ENCODE measurements at places on chromosomes 3 and 15.
A peak's percentile ranks its signal among the peaks of the same experiment; 100 is the strongest.

GRCh38 chr15:101255615-101256241 lies 3.9 kb upstream of the CHSY1 start:
- no peak for DNase-seq

DNA sequence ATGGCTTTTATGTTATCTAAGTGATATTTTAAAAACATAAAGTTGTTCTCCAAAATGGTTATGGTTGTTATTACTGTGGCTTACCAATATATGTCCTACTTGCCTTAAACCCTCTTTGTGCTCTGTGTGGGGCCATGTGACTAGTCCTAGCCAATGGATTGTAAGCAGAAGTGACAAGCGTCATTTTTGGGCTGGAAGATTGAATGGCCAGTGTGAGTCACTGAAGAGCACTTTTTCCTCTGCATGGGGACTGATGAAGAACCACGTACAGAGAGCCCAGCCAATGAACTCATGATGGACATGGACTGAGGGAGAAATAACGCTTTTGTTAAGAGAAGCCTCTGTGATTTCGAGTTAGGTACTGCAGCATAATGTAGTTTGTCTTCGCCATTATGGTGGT lies 332.7 kb downstream of the EDEM1 start:
- DNase-seq, result no peak

DNA sequence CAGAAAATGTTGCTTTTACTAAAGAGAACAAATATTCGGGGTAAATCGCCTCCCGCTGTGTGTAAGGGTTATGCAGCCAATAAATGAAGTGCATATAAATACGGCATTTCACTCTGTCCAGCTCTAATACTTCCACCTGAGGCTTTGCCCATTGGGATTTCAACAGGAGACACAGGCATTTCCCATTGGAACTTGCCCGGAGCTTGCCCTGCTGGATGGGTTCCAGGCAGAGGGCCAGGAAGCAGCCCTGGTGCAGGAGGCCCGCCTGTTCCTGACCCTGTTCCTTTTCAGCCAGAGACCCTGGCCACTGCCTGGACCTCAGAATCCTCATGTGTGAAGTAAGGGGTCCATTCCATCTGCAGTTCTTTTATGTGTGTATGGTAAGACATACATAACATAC lies 17.4 kb upstream of the CEMIP start:
- no peak for DNase-seq

- no peak for DNase-seq
These were observed 563.4 kb upstream of the TGFBR2 start for GRCh38 chr3:30042916-30043555.

GRCh38 chr3:125356140-125357026 lies 18.7 kb downstream of the ZNF148 start:
- no peak for DNase-seq

- no peak for DNase-seq
These were observed 90.0 kb downstream of the TGFBR2 start for GRCh38 chr3:30696403-30696819.

- DNase-seq, result no peak
These were observed 138.9 kb downstream of the CACNA1D start for GRCh38 chr3:53633197-53633787.

DNA sequence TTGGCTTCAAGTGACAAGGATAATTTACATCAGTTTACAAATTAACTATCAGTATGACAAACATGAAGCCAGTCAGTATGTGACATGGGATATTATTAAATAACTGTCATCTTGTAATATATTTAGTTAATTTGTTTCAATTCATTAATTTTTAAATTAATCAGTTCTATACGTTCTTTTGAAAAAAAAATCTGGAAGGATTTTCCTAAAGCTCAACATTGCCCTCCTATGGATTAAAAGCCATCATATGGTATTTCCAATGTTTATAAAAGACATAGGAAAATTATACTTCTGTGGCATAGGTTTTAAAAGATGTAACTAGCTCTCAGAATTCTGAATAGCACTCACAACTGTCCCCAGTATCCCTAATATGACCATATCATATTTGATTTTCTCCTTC lies 134.4 kb downstream of the PLOD2 start:
- DNase-seq, result no peak

DNA sequence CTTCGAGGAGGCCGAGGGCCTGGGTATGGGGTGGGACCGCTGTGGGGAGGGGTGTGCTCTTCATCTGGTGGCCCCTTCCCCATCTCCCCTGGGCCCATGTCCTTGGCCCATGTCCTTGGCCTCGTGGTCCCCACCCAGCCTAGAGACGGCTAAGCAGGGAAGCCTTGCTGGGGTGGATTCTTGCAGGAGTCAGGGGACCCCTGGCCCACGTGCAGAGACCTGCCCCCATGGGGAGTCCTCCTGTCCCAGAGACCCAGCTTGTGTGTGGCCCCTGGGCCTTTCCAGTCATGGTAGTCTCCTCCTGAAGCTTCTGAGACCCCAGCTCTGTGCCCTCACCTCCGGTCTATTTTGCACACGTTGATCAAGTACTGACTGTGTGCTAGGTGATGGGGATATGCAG lies 97.4 kb downstream of the TBC1D2B start:
- DNase-seq, result no peak

GRCh38 chr15:63970621-63971426 lies 75.5 kb downstream of the DAPK2 start:
- DNase-seq, result no peak

DNA sequence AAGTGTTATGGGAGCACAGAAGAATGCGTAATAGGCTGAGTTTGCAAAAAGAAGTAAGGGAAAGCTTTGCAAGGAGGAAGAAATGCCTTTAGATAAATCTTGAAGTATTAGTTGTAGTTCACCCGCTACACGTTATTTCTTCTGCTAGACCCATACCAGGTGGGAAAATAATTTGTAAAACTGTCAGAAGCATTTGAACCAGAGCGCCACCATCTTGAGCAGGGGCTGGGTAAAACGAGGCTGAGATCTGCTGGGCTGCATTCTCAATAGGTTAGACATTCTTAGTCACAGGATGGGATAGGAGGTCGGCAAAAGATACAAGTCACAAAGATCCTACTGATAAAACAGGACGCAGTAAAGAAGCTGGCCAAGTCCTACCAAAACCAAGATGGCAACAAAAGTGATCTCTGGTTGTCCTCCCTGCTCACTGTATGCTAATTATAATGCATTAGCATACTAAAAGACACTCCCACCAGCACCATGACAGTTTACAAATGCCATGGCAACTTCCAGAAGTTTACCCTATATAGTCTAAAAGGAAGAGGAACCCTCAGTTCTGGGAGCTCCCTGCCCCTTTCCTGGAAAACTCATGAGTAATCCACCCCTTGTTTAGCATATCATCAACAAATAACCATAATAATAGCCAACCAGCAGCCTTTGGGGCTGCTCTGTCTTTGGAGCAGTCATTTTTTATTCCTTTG lies 50.0 kb upstream of the ZNF280D start:
- no peak for DNase-seq

GRCh38 chr15:51776952-51777569 lies 25.7 kb downstream of the TMOD2 start:
- DNase-seq, result peak; percentile 77

GRCh38 chr15:67564968-67565345 lies 22.5 kb downstream of the MAP2K5 start:
- DNase-seq, result no peak

GRCh38 chr3:25281732-25282126 lies 146.3 kb upstream of the RARB start:
- no peak for DNase-seq

GRCh38 chr3:69209413-69209812 lies 87.0 kb upstream of the LMOD3 start:
- DNase-seq, result no peak

DNA sequence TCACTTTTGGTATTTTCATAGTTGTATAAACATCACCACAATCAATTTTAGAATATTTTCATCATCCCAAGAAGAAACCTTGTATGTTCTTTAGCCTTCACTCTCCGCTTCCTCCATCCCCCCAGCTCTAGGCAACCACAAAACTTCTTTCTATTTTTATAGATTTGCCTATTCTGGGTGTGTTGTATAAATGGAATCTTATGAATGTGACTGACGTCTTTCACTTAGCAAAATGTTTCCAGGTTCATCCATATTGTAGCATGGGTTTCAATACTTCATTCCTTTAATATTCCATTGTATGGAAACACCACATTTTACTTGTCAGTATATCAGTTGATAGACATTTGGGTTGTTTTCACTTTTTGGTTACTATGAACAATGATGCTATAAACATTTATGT lies 335.8 kb upstream of the GOLIM4 start:
- DNase-seq, result no peak

DNA sequence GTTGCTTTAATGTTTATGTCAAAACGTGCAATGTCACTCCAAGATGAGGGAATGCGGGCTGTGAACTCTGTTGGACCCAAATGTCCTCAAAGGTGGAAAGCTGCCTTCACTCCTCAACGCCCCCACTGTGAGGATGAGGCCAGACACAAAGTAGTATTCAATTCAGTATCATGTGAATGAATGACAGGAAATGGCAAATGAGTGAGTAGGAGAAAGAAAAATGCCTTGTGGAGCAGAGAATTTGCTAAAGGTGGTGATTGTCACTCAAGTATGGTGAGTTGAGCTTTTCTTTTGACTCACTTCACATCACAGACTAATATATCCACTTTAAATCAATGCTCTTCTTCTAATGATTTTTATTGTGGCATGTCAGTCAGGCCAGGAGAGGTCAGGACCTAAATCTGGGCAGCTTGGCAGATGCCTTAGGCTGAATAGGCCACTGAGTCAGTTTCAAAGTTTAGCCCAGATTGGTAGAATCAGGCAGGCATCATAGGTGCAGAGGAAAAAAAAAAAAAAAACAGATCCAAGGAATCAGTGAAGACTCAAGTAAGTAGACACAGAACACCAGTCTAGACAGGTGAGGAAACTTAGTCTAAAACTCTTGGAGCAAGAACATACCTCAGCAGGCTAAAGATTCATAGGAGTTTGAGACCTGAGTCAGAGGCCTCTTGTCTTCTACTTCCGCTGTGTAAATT lies 71.0 kb upstream of the ZBED2 start:
- no peak for DNase-seq

DNA sequence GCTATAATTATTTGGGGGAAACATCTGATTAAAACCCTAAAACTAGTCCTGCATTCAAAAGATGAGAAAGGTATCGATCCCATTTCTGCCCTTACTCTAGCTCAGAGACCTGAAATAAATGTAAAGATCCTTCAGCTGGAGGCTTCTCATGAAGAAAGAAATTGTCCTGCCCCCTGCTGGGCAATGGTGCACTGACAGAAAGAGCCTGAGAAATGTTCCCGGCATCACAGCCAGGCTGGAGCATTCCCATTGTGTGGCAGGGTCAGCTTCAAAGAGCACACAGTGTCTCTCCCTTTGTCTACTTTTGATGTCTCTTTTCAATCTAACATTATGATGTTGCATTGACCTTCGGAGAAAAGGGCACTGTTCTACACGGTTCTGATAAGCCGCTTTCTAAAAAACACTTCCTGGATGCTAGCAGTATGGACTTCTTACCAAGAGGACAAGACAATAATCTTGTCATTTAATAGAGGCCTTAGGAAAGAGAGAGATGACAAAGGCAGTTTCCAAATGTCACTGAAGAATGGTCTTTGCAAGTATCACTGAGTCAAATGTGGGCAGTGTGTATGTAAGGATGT lies 287.5 kb downstream of the MAGI1 start:
- peak; percentile 28 for DNase-seq

GRCh38 chr3:81045976-81046375 lies 715.5 kb downstream of the GBE1 start:
- DNase-seq, result no peak

DNA sequence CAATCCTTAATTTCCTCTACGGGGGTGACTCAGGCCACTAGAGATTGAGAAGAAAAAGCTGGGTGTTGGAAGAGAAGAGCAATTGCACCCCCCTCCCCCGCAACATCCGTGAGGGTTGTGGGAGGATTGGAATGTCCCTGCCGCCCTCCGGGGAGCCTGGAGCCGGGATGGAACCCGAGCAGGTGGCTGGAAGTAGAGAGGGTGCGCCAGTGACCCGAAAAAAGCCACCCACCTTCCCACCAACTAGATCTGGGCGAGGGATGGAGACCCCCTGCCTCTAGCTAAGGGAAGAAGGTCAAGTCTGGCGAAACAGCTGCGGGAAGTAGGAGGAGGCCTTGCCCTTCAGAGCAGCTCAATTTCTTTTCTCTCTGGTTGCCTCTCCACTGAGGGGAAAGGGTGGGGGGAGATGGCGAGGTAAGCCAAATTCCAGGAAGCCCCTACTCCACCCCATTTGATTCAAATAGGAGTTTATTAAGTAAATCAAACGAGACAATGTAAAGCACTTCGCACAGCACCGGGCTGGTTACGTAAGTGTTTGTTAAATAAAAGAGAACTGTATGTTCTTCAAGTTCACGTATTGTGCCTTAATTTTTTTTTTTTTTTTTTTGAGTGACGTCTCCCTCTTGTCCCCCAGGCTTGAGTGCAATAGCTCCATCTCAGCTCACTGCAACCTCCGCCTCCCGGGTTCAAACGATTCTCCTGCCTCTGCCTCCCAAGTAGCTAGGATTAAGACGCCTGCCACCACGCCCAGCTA lies 1.1 kb upstream of the WWTR1 start:
- no peak for DNase-seq

DNA sequence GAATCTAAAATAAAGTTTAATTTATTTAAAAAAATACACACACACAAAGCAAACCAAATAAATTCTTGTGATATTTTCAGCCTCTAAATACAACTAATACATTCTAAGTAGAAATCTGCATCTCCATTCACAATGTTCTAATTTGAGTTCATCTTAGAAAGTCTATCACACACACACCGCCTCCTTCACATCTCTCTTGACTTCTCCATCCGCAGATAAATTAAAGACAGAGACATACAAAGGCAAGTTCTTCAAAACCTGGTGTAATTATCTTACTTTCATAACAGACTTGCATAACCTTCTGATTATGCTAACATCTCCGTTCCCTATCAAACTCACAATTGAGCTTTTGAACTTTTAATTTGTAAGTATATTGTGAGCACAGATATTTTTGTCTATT lies 657.3 kb downstream of the VGLL3 start:
- no peak for DNase-seq

- DNase-seq, result no peak
These were observed 11.5 kb upstream of the SHF start for GRCh38 chr15:45199136-45199810.

DNA sequence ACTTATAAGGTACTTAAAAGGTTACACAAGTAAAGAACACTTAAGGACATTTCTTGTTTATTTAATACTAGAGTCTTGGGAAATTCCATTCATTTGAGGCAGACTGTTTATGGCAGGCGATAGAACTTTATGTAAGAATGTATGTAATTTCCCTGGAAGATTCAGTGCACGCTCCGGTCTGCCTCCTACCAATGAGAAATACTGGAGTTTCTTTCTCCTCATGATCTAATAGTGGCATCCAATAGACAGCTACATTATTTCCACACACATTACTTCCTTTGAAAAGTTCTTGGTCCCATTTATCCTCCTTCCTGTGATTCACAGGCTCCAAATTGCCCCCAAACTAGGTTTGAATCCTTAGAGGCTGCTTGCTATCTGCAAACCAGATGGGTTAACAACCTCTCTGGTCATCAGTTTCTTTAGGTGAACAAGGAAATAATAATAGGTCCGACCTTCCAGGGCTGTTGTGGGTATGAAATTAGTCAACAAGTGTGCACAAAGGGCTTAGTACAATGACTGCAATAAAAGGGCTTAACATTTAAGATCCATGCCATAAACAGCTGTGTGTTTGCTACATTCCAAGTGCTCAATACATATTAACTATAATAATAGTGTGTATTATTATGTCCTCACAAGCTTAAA lies 30.7 kb downstream of the EIF4E3 start:
- DNase-seq, result no peak

- no peak for DNase-seq
These were observed 122.6 kb upstream of the CCNL1 start for GRCh38 chr3:157282261-157283191.
